GM04503 (cell line): ENCODE measurements at places on chromosomes 6 and 20.

- DNase-seq: peak; percentile 86
Measured at GRCh38 chr6:166556863-166557322, 29.6 kb downstream of the RAMACL start.

GRCh38 chr20:19819149-19819548, 61.1 kb downstream of the RIN2 start:
- no peak for DNase-seq

GRCh38 chr6:25343984-25344383, 64.8 kb downstream of the CARMIL1 start:
- DNase-seq: no peak

- no peak for DNase-seq
Measured at GRCh38 chr6:8760951-8761350, 325.6 kb upstream of the SLC35B3 start.

DNA sequence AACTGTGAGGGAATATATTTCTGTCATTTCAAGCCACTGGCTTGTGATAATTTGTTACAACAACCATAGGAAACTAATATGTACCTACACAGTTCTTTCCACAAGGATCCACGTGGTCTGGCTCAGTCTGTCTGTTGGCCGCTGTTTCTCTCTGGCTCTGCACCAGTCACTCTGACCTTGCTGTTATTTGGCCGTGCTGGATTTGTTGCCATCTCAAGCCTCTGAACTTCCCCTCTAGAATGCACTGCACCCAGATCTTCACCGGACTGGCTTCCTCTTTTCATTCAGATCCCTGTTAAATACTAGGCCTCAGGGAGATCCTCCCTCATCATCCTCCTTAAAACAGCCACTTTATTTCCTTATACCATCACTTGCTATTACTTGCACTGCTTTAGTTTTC, 446.8 kb downstream of the TFAP2B start:
- DNase-seq: no peak

DNA sequence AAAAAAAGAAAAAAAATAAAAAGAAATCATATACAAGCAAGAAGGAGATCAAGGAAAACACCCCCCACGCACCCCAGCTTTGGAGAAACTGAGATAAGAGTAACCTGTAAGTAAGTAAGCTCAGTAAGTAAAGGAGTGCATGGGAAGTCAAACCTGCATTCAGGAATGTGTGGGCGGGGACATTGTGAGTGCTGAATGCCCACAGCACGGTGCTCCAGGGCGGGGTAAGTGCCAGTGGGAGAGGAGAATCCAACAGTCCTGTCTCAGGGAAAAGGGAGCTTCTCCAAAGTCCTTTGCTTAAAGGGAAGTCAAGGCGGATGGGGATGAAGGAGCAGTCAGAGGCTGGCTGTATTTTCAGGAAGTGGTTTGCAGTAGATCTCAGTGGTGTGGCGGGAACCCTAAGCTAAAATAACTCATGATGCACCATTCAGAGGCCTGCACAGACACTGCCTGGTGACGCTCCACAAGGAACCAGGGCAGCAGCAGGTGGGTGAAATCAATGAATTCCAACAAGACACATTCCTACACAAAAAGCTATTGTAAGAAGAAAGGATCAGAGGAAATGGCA, 368.0 kb downstream of the QKI start:
- DNase-seq: no peak

DNA sequence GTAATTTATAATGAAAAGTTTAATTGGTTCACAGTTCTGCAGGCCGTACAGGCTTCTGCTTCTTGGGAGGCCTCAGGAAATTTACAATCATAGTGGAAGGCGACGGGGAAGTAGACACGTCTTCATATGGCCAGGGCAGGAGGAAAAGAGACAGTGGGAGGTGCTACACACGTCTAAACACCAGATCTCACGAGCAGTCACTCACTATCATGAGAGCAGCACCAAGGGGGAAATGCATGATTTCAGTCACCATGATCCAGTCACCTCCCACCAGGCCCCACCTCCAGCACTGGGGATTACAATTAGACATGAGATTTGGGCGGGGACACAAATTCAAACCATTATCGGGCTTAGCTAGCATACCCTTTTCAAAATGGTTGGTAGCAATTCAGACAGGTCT, 41.2 kb downstream of the EIF2S2 start:
- DNase-seq: no peak

DNA sequence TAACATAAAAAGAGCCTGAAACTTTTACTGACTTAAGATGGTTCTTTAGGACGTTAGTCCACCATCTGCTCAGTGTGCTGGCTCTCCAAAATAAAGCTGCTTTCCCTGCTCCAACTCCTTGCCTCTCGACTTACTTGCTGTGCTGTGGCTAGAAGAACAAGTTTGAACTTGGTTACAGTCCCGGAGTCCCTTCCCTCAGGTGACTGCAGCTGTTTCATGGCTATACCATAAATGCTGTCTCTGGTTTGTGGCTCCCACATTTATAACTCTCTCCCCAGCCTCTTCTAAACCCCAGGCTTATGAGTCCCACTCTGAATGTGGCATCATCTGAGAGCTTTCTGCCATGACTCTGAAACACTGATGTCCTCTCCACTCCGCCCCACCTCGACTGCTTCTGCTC, 306.4 kb upstream of the PRND start:
- no peak for DNase-seq

GRCh38 chr6:45537539-45537938, 159.8 kb upstream of the SUPT3H start:
- no peak for DNase-seq

GRCh38 chr20:18743665-18744440, 69.7 kb upstream of the SCP2D1 start:
- DNase-seq: no peak

- DNase-seq: no peak
Measured at GRCh38 chr6:76481101-76481500, 408.6 kb upstream of the IMPG1 start.

DNA sequence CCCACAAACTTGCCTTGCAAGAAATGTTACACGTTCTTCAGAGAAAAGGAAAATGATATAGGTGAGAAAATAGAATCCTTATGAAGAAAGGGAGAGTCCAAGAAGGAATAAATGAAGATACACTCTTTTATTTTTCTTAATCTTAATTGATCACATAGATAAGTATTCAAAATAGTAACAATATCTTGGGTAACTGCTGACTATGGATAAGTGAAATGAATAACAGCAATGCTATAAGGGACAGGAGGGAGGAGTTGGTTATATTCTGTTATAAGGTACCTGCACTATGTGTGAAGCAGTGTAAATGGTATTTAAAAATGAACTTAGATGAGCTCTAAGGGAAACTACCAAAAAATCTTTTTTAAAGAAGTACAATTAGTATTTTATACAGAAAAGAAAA, 38.3 kb downstream of the RANBP9 start:
- no peak for DNase-seq

- no peak for DNase-seq
Measured at GRCh38 chr6:43578748-43579147, 2.8 kb downstream of the POLH start.

GRCh38 chr20:51148941-51149340, 126.0 kb upstream of the KCNG1 start:
- DNase-seq: no peak

DNA sequence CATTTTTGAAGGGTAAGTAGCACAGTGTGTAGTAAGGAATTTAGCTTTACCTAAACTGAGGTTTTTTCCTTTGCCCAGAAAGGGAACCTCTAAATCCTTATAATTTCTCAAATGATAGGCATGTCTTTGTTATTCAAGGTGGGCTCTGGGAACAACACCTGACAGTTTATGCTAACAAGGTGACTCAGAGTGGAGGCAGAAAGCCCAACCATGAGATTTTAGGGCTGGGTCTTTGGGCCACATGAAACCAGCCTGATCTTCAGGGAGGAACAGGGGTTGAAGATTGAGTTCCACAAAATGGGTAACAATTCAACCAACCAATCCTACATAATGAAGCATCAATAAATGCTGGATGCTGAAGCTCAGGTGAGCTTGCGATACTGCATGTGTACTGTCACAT, 46.6 kb downstream of the PRSS35 start:
- DNase-seq: no peak

- no peak for DNase-seq
Measured at GRCh38 chr6:157233156-157233555, 90.2 kb downstream of the TMEM242 start.

DNA sequence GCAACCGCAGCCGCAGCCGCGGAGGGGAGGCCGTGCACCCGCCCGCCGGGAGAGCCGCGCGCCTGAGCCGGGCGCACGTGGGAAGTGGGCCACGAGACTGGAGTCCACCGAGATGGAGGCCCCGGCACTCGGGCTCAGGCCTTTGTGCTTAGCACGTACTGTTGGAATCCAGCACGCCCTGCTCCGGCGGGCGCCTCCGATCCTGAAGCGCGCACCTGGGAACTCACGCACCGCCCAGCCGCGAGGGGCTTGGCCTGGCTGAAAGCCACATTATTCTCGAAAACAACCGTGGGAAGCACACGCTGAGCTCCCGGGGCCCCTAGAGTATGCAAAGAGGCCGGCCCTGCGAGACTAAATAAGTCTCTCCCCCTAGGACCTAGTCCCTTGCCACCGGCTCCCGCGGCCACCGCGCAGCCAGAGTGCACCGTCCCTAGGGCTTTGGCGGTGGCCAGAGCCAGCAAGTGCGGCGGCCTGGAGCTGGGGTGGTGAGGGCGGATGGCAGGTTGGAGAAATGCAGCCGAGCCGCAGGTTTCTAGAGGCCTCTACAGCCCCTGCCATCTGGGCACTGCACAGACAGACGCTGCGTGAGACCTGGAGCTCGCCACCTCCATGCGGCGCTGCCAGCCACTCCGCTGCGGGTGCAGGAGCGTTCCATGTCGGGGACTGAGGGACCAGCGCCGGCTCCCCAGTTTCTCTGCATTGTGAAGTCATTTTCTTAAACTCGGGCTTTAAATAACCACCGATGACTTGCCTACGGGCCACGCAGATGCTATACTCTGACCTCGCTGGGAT, 42.0 kb upstream of the LY86 start:
- no peak for DNase-seq

- no peak for DNase-seq
Measured at GRCh38 chr6:15623276-15624116, 39.3 kb downstream of the DTNBP1 start.

- DNase-seq: no peak
Measured at GRCh38 chr6:125155344-125155743, 1.8 kb downstream of the TPD52L1 start.

DNA sequence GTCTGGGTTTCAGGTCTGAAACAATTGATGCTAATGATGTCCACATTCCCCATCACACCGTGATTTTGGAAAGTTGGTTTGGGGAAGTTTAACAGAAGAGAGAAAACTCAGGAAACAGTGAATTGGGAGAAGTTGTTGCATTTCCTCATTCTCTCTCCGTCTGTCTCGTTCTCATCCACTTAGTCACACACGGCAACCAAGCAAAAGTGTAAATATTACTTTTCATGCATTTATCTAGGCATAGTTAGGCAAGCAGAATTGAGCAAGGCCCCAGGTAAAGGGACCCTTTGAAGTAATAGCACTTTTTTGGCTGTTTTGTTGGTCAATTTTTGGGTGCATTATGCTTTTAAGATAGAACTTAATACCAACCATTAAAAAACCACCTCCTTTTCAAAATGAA, 137.0 kb upstream of the SULF2 start:
- peak; percentile 14 for DNase-seq

DNA sequence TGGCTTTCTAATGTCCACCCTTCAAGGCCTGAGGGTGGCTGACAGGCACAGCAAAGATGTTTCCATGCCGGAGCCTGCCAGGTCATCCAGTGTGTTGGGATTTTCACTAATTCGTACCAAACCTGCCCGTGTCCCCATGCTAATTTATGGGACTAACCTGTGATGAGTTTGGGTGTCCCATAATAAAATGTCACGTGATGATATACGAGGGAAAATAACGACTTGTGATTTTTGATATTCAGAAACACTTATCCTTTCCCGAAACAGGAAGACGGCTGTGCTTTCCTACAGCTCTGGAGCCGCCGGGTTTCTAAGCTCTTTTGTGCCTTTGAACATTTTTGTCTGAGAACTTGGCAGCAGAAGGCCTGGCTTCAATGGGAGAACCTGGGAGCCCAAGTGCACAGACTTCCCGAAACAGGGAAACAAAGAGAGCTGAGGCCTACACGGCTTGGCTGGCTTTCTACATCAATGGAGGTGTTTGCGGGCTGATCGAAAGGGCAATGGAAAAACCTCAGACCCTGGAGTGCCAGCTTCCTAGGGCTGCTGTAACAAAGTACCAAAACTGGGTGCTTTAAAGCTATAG, 171.9 kb upstream of the JARID2 start:
- DNase-seq: no peak

GRCh38 chr20:41380551-41381193, 14.1 kb upstream of the EMILIN3 start:
- no peak for DNase-seq
